MM.1S (cell line): ENCODE measurements at places on chromosomes 4 and X.

DNA sequence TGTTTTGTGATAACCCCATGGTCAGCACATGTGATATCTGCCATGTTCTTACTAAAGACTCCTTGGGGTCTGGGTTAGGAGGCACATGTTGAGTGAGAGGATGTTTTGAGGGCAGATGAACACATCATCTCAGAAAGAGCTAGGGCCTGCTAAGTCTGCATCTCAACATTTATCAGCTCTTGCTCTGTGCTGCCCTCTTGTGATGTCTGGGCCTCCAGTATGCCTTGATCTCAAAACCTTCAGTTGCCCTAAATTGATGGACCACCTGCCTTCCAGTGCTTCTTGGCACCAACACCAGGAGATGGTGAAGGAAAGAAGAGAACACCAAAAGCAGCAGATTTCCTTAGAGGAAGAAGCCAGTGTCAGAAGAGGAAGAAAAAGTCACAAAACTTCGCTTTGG lies 22.5 kb downstream of the MID1 start:
- H3K27me3 ChIP-seq: no peaks in the 10 kb centered on the region
- no peak for DNase-seq
- H3K36me3 ChIP-seq: no peaks in the 10 kb centered on the region
- no peaks in the 10 kb centered on the region for H3K4me1 ChIP-seq

DNA sequence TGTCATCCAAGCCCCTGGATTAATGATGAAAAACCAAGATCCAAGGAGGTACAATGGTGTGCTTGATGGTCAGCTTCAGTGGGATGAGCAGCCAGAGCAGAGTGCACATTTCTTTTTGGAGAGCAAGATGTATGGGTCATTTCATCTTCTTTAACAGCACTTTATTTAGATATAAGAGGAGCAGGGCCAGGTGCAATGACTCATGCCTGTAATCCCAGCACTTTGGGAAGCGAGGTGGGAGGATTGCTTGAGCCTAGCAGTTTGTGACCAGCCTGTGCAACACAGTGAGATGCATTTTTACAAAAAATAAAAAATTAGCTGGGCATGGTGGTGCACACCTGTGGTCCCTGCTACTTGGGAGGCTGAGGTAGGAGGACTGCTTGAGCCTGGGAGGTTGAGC lies 45.3 kb upstream of the MAP3K15 start:
- no peak for DNase-seq
- H3K4me3 ChIP-seq: no peak overlapping the region
- no peak overlapping the region for H3K27ac ChIP-seq
- H3K4me1 ChIP-seq: peaks cover 5% of the 10 kb centered on the region
- H3K27me3 ChIP-seq: no peaks in the 10 kb centered on the region
- no peaks in the 10 kb centered on the region for H3K36me3 ChIP-seq

- H3K4me3 ChIP-seq: no peak overlapping the region
- DNase-seq: no peak
- no peaks in the 10 kb centered on the region for H3K4me1 ChIP-seq
- no peak overlapping the region for H3K27ac ChIP-seq
- no peaks in the 10 kb centered on the region for H3K36me3 ChIP-seq
Observed at GRCh38 chrX:1359477-1359873, 22.9 kb downstream of the IL3RA start.

GRCh38 chrX:9942086-9942485 lies 25.1 kb upstream of the CLDN34 start:
- H3K4me3 ChIP-seq: no peak overlapping the region
- DNase-seq: peak; percentile 67
- no peaks in the 10 kb centered on the region for H3K36me3 ChIP-seq
- H3K4me1 ChIP-seq: no peaks in the 10 kb centered on the region

DNA sequence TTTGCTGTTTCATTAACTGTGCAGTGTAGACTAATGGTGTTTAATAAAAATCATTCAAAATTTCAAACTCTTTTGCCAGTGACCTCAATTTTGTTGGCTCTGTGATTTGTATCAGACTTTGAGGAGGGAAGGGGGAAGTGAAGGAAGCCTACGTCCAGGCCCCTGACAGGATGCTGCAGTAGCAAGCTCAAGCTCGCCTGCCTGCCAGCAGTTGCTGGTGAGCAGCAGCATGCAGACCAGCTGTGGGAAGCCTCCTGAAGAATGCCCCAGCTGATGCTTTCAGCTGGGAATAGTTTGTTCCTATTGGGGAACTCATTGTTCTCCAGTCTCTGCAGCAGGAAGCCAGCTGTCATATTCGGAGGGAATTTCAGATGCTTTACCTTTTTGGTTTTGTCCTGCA lies 495.2 kb downstream of the AFF2 start:
- no peaks in the 10 kb centered on the region for H3K27me3 ChIP-seq
- H3K27ac ChIP-seq: no peak overlapping the region
- no peaks in the 10 kb centered on the region for H3K4me1 ChIP-seq
- H3K4me3 ChIP-seq: no peak overlapping the region

GRCh38 chrX:47751670-47752069 lies 85.0 kb upstream of the ZNF81 start:
- H3K27me3 ChIP-seq: no peaks in the 10 kb centered on the region
- no peaks in the 10 kb centered on the region for H3K4me1 ChIP-seq
- H3K36me3 ChIP-seq: no peaks in the 10 kb centered on the region

GRCh38 chrX:56130031-56130430 lies 102.1 kb upstream of the KLF8 start:
- H3K4me3 ChIP-seq: no peak overlapping the region
- no peaks in the 10 kb centered on the region for H3K27me3 ChIP-seq
- H3K27ac ChIP-seq: no peak overlapping the region
- DNase-seq: no peak
- no peaks in the 10 kb centered on the region for H3K4me1 ChIP-seq

DNA sequence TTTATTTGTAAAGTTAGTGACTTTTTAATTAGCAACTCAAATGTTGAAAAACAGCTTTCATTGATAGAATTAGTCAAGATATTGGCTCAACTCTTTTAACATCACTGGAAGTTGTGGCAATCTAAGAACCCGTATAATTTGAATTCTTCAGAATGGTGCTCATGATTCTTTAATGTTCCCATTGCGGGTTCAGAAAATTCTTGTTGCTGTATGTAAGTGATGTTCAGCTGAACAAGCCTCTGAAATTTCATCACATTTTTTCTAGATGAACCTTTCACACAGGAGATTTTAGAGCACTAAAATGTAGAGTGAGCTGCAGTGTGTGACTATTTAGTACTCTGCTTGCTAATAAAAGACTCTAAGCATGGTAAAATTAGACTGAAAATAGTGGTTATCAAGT lies 1317.7 kb downstream of the FSTL5 start:
- H3K27me3 ChIP-seq: no peaks in the 10 kb centered on the region
- DNase-seq: no peak
- H3K36me3 ChIP-seq: no peaks in the 10 kb centered on the region
- H3K4me1 ChIP-seq: no peaks in the 10 kb centered on the region
- H3K4me3 ChIP-seq: no peak overlapping the region

GRCh38 chrX:108221301-108221864 lies 129.8 kb downstream of the ATG4A start:
- no peaks in the 10 kb centered on the region for H3K4me1 ChIP-seq
- no peaks in the 10 kb centered on the region for H3K36me3 ChIP-seq
- H3K4me3 ChIP-seq: no peak overlapping the region
- no peak for DNase-seq

DNA sequence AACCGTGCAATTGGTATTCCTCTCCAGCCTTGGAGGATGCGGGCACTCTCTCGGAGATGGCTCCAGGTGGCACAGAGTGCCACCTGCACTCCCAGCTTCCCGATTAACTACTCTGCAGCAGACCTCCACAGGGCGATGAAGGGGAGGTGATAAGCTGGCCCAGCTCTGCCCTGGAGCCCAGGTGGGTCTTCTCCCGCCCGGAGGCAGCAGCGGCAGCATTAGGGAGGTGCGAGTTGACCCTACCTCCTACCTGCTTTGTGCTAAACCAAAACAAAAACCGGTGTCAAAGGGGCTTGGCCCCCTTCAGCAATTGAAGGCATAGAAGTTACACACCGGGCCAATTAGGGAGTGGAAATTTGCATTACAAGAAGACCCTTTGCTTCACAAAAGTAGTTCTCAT lies 137.4 kb upstream of the MAMLD1 start:
- no peaks in the 10 kb centered on the region for H3K4me1 ChIP-seq
- H3K27ac ChIP-seq: no peak overlapping the region
- no peaks in the 10 kb centered on the region for H3K36me3 ChIP-seq

DNA sequence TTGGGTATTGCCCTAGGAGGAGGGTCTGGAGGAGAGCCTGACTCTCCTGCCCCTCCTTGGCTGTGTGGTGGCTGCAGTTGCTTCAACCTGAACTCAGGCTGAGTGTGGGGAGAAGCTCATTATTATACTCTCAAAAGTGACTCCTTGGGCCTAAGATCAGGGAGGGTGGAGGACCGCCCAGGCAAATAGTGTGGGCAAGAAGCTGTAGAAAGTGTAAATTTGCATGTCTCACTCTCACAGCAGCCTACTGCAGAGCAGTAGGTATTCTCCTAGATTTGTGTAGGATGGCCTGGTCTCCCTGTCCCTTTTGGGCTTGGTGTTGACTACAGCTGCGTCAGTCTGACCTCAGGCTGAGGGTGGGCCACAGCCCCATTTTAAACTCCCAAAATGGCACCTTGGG lies 156.1 kb downstream of the ZNF330 start:
- no peak overlapping the region for H3K27ac ChIP-seq
- DNase-seq: no peak
- H3K4me3 ChIP-seq: no peak overlapping the region
- no peaks in the 10 kb centered on the region for H3K4me1 ChIP-seq

DNA sequence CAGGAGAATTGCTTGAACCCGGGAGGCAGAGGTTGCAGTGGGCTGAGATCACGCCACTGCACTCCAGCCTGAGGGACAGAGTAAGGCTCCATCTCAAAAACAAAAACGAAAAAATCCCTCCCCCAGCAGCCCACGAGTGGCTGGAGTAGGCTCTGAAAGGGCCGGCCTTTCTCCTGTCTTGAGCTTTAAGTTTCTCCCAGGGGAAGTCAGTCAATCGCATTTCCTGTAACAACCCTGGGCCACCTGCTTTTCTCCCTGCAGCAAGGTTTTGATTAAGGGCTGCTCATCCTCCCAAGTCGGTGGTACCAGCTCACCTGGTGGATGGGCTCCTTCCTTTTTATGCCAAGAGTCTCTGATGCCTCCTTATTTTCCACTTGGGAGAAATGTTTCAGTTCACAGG lies 2.0 kb upstream of the NYX start:
- no peak for DNase-seq
- H3K36me3 ChIP-seq: no peaks in the 10 kb centered on the region
- no peaks in the 10 kb centered on the region for H3K27me3 ChIP-seq

- H3K4me3 ChIP-seq: no peak overlapping the region
- H3K4me1 ChIP-seq: no peaks in the 10 kb centered on the region
- no peaks in the 10 kb centered on the region for H3K27me3 ChIP-seq
- no peak for DNase-seq
- no peaks in the 10 kb centered on the region for H3K36me3 ChIP-seq
Observed at GRCh38 chrX:45537936-45538335, 337.3 kb upstream of the DIPK2B start.

- H3K4me3 ChIP-seq: no peak overlapping the region
- no peak overlapping the region for H3K27ac ChIP-seq
- H3K36me3 ChIP-seq: no peaks in the 10 kb centered on the region
- no peaks in the 10 kb centered on the region for H3K27me3 ChIP-seq
- no peak for DNase-seq
- no peaks in the 10 kb centered on the region for H3K4me1 ChIP-seq
Observed at GRCh38 chrX:66163447-66163846, 600 bp upstream of the HEPH start.

- no peak overlapping the region for H3K4me3 ChIP-seq
- no peaks in the 10 kb centered on the region for H3K36me3 ChIP-seq
- no peak overlapping the region for H3K27ac ChIP-seq
- no peak for DNase-seq
Observed at GRCh38 chrX:40262157-40263013, 164.6 kb upstream of the BCOR start.

DNA sequence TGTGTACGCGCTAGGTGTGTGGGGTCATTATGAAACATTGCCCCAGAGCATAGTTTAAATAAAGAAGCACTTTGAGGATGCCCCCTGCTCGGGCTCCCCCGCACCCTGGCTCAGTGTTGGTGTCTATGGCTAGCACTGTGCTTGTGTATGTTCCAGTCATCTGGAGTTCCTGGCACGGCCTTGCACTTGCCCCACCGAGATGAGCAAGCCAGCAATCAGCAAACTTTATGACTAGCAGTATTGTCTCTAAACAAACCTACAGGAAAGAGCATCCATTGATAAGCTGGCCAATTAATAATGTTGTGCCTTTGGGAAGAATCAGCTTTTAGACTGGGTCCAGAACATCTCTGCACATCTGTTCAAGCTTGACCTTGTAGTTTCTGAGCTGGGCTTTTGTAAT lies 707 bp upstream of the SHROOM4 start:
- H3K4me3 ChIP-seq: no peak overlapping the region
- no peaks in the 10 kb centered on the region for H3K4me1 ChIP-seq
- DNase-seq: no peak
- H3K36me3 ChIP-seq: no peaks in the 10 kb centered on the region
- H3K27me3 ChIP-seq: no peaks in the 10 kb centered on the region
- H3K27ac ChIP-seq: no peak overlapping the region

DNA sequence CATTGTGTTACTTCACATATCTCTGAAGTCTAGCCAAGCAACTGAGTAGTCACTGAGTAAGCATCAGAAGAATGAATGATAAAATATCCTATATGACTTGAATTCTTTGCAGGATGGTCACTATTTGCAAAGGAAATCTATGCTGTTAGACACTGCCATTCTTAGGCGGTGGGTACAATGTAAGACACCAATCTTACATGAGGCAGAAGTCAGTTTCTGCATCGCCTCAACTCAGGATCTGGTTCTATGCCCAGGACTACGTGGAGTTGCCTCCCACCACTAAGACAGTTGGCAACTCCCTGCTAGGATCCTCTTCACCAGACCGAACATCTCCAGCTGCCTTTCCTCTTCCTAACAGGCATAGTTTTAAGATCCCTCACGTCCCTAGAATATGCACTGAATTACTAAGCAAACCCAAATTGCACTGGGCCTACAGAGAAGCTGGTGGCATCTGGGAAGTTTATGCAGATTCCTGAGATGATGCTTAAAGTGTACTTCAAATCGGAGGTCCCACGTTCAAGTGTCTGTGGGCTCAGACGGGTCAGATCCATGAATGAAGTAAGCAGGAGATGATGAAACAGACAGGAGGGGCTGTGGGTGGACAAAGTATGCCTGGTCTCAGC lies 45.6 kb downstream of the SEL1L3 start:
- H3K27ac ChIP-seq: no peak overlapping the region
- no peaks in the 10 kb centered on the region for H3K4me1 ChIP-seq
- H3K36me3 ChIP-seq: no peaks in the 10 kb centered on the region
- no peak for DNase-seq

DNA sequence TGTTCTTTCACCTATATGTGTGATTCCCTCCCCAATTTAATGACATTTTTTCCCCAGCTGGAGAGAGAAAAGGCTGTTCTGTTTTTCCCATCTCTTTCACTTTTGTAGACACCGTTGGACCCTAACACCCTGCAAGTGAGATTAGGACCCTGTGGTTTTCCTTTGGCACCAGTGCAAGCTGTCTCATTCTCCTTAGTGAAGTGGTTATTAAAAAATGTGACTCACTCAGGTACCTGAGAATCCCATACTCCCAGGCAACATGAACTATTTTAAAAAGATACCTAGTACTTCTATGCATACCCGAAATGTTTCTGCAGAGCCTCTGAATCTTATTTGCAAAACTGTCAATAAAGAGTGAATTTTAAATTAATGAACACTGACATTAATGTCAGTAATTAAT lies 175.7 kb upstream of the TBC1D9 start:
- DNase-seq: no peak
- no peak overlapping the region for H3K4me3 ChIP-seq
- H3K36me3 ChIP-seq: no peaks in the 10 kb centered on the region
- no peaks in the 10 kb centered on the region for H3K27me3 ChIP-seq
- H3K4me1 ChIP-seq: no peaks in the 10 kb centered on the region
